ENCODE measurements at places on chromosomes 7 and 10.

DNA sequence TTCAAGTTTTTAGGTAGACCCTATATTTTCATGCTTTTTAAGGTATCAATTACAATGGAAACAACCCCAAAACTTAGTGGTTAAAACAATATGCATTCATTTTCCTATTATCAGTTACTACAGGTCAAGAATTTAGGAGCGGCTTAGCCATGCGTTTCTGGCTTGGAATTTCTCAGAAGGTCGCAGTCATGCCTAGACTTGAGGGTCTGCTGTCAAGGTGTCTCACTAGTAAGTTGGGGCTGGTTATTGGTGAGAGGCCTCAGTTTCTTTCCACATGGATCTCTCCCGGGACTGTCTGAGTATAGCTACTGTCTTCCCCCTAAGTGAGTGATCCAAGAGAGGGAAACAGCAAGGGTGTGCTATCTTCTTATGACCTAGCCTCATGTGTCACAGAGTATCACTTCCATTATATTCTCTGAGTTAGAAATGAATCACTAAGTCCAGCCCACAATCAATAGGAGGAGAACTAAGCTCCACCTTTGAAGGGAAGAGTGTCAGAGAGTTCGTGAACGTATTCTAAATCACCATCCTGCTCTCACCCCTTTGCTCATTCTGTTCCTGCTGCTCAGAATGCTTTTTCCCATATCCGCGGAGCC lies 80.5 kb downstream of the RTKN2 start:
- no peak for DNase-seq

GRCh38 chr10:103110407-103110806 lies 82.7 kb downstream of the NT5C2 start:
- DNase-seq = no peak

- DNase-seq = no peak
Measured at GRCh38 chr10:31697271-31698180, 231.1 kb downstream of the ARHGAP12 start.

DNA sequence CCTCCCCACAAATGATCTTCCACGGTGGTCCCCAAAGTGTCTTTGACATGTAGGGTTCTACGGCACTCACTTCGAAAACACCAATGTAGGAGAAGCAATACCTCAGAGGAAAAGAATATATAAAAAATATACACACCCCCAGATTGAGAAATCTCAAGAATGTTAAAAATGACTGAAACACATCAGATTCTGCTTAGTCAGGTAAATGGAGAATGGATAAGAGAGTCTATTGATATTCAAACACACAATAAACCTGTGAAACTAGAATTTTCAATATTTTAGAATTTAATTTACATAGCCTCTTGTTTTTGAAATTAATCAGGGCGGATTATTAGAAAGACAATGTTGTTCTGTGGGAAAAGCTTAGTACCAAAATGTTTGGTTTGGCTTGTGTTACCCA lies 712.4 kb downstream of the GATA3 start:
- no peak for DNase-seq
